ENCODE measurements at places on chromosomes 5 and 9.

- no peak for DNase-seq
Observed at GRCh38 chr9:99811598-99812383, 9.9 kb upstream of the NR4A3 start.

GRCh38 chr9:29575219-29575618, 2001.9 kb upstream of the C9orf72 start:
- no peak for DNase-seq

DNA sequence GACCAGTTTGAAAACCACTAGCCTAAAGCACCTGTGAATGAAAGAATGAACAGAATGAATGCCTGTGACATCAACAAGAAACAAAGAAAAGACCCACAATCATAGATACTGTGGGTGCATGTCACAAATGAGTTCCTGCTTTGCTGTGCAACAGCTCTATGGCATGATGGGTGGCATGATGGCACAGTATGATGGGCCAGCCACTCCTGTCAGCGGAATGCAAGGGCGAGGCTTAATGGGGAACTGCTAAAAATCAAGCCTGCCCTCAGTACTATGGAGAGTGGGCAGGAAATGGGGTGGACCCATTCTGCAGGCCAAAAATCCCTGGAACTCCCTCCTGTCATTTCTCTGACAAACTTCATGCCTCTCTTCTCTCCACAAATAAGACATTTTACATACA, 89.0 kb downstream of the DCP2 start:
- no peak for DNase-seq

DNA sequence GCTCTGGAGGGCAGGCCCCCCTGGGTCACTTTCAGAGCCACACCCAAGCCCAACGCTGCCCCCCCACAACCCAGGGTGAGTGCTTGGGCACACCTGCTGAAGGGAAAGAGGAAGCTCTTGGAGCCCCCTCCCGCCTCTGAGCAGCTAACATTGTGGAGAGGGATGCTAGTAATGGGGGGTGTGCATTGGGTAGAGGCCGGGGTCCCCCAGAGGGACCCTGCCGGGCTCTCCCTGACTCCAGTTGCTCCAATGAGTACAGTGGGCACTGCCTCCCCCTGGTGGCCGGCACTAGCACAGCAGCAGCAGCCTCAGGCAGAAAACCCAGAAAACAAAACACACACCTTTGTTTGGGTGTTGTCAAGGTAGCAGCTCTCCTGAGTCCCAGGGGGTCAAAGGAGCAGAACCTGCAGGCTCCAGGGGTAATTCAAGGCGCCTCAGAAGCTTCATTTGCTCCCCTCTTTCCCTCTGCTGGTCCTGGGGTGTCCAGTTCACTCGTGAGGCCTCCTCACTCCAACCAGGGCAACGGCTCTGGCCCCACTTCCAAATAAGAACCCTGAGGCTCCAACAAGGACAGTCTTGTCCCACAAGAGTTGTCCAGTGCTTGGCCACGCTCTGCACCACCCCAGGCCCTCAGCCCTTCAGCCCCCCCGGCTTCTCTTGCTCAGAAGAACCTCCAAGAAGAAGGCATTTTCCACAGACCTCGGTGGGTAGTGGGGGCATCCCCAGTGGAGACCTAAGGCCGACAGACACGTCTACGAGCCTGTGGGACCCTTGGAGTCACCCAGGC, 16.1 kb downstream of the GBGT1 start:
- DNase-seq: peak; percentile 62

GRCh38 chr5:117299936-117300328, 725.3 kb upstream of the SEMA6A start:
- no peak for DNase-seq

DNA sequence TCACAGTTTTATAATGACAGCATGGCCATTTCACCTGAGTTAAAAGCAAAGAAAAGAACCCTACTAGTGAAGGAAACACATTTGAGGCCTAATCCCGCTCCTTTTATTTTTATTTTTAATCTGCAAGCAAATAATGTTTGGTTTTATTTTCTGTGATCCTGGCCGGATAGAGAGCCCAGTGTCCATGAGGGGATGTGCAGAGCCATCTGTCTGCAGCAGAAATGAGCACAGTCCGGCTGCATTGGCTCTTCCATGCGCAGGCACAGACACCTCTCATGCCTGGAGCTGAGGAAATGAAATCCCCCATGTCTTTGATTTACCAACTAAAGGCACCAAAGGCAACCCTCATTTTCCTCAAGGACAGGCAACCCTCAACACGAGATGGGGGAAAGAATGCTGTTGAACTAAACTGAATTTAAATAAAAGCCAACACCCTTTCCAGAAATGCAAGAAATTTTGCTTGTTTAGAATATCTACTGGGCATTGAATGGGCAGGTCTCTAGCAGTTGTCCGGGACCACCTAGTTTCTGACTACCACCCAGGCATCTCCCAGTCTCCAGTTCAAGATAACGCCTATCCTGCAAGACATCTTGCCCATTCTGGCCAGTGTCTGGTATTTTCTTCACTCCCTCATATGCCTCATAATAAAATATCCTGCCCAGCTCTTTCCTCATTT, 47.9 kb upstream of the SEMA6A start:
- no peak for DNase-seq

DNA sequence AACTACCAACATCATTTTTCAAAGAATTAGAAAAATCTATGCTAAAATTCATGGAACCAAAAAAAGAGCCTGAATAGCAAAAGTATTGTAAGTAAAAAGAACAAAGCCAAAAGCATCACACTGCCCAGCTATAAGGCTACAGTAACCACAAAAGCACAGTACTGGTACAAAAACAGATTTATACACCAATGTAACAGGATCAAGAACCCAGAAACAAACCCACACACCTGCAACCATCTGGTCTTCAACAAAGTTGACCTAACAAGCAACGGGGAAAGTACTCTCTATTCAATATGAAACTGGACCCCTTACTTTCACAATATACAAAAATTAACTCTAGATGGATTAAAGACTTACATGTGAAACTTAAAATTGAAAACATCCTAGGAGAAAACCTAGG, 94.2 kb upstream of the TARS1 start:
- no peak for DNase-seq

- DNase-seq: peak; percentile 17
Observed at GRCh38 chr5:35924950-35925722, 13.3 kb downstream of the CAPSL start.

DNA sequence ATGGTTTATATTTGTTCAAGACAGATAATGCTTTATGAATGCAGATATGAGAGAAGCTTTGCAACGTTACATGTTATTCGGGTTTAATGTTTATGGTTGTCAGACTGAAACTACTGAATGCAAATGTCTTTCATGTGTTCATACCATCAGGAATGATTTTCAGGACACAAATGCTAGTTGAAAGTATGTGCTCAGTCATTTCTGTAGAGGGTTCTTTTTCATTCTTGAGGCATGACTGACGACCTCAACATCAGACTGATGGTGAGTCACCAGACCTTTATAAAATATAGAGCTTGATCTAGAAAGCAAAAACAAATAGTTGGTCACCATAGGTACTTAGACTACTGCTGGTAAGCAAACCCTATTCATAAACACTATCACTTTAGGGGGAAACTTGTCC, 287.3 kb upstream of the NUDT12 start:
- no peak for DNase-seq

GRCh38 chr9:129351642-129352145, 173.6 kb upstream of the IER5L start:
- no peak for DNase-seq

GRCh38 chr5:36392818-36393217, 91.1 kb upstream of the RANBP3L start:
- no peak for DNase-seq

GRCh38 chr5:42586625-42587024, 163.4 kb downstream of the GHR start:
- DNase-seq: no peak

DNA sequence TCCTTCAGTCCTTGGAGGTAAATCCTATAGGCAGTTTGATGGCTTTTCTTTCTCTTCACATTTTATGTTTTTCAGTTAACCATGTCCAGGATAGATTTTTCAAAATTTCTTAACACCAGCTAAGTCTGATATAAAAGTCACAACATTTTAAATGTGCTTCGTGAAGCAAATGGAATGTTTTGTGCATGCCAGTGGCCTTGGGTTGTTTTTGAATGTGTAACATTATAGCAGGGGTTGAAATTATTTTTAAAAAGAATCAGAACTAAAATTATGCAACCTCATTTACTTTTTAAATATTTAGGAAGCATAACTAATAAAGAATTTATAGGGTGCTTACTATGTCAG, 201.1 kb downstream of the ARHGEF28 start:
- no peak for DNase-seq

GRCh38 chr9:79984429-79985067, 412.8 kb downstream of the TLE4 start:
- DNase-seq: peak; percentile 63

DNA sequence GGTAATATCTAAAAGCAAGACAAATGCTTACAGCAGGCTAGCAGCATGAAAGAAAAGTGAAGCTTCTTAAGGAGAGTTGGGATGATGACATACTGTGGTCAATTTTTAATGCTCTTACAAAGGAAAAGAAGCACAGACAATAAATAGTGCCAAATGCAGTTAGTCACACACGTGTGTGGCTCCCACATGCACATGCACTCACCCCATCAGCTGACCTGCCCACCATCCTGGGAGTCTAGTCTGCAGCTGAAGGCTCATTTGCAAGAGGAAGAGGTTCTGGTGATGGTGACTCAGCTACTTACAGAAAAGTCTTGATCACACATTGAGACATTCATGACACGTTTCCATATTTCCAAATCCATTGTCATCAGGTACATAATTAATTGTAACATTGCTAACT, 129.3 kb downstream of the MRPL36 start:
- DNase-seq: no peak

DNA sequence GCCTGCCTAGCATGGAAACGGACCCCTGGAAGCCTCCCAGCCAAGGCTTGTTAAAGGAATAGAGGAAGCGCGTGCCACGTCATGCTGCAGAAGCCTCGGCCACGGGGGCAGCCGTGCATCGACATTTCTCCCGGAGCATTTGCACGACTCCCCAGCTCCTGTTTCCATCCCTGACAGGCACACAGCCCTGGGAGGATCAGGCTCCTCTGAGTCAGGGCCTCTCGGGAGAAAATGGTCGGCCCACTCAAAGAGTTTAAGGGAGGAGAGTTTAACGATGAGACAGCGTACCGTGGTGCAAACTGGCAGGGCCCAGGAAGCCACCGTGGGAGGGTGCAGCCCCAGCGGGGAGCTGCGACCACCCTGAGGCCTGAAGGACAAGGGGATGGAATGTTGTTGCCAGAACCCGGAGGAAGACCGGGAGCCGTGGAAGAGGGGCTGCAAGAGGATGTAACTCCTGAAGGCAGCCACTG, 213.6 kb downstream of the PAX5 start:
- no peak for DNase-seq

DNA sequence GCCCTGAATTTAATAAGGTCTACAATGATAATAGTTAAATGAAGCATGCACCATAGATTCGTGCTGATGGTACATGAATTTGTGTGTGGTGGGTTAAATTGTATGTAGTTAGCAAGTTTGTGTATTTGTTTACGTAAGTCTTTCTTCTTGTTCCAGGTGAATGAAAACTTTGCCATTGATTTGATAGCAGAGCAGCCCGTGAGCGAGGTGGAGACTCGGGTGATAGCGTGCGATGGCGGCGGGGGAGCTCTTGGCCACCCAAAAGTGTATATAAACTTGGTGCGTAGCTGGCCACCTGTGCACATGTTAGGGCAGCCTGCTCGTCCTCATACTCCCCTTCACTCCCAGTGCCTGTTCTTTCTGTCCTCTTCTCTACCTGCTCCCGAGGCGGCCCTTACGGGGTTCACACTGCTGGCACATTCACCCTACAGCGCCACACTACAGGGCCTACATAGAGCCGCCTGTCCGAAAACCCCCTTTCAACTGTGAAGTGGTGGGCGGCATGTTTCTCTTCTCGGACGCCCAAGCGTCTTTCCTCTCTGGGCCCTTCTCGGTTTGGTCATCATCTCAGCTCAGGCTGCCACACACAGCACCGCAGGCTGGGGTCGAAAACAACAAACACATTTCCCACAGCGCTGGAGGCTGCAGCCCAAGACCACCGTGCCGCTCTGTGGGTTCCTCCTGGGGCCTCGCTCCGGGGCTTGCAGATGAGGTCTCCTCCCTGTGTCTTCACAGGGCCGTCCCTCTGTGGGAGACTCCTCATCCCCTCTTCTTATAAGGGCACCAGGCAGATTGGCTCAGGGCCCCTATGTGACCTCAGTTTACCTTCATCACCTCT, 13.2 kb downstream of the NDUFS6 start:
- no peak for DNase-seq

DNA sequence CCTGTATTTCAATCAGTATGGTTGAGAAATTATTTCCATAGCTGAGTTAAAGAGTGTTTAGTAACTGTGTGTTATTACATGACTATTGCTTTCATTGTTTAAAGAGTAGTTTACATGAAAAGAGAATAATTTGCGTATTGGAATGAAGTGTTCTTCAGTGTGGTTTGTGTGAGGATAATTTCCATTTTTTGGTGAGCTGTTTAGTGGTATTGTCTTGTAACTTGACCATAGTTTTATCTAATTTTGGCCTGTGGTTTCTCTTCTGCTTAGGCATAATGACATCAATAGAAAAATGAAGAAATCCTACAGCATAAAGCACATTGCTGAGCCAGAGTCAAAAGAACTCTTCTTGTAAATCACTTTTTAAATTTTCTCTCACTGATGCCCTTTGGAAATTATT, 151.2 kb downstream of the SNCAIP start:
- no peak for DNase-seq

- no peak for DNase-seq
Observed at GRCh38 chr9:89095761-89096528, 82.7 kb downstream of the SHC3 start.

GRCh38 chr5:64229163-64229774, 63.6 kb downstream of the RNF180 start:
- peak; percentile 19 for DNase-seq

GRCh38 chr9:106795031-106795430, 67.9 kb upstream of the ZNF462 start:
- no peak for DNase-seq

GRCh38 chr5:172502410-172502809, 48.1 kb upstream of the SH3PXD2B start:
- no peak for DNase-seq

GRCh38 chr9:22053178-22053577, 44.1 kb upstream of the CDKN2B start:
- no peak for DNase-seq

GRCh38 chr5:133390416-133391353, 221.7 kb downstream of the FSTL4 start:
- DNase-seq: no peak

DNA sequence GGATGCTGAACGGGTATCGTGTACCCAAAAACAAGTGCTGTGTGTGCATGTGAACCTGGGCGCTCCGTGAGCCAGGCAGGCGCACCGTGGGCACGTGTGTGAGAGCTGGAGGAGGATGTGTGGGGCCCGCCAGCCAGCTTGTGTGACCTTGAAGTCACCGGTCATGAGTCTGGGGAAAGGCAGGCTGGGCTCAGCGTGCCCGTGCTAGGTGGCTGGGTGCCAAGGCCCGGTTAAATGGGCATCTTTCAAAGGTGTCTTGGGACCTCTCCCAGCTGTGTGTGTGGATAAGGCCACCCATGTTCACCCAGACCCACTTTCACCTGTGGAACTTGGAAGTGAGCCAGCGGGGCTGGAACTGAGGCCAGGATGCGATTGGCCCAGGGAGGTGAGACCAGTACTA, 3.4 kb downstream of the KCNT1 start:
- DNase-seq: peak; percentile 8

- DNase-seq: no peak
Observed at GRCh38 chr5:32047056-32047455, 127.1 kb downstream of the GOLPH3 start.

GRCh38 chr9:129904734-129905133, 69.5 kb downstream of the USP20 start:
- DNase-seq: no peak

- DNase-seq: peak; percentile 6
Observed at GRCh38 chr9:85516455-85516854, 225.3 kb downstream of the AGTPBP1 start.

All from NCI-H1105 (cell line).